Astrocyte of the cerebellum (primary cell): ENCODE measurements at places on chromosomes 2 and 18.

DNA sequence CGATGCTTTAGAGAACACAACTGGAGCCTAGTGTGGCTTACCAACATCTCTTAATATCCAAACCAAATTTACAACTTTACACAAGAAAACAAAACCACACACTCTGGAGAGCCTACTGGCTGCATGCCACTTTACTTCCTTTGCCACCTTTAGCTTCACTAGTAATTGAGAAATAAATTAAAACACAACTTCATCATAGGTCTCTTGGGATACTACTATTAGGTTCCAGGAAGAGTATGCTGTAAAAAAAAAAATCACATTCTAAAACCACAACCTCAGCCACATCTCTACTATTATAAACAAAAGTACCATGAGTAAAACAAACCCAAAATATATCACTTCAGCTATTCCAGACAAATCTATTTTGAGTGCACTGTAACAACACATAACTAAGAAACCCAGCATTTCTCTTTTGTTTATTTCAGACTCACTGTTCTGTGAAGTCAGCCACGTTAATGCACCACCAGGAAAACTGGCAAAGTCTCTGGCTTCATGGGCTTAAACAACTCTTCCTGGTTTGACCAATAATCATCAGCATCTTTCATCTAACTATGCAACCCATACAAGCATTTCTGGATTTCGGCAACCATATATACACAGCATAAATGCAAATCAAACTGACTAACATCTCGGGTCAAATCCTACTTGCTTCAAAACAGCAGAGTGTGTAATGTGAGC, 59.1 kb downstream of the REV1 start:
- DNase-seq, result peak; percentile 83

DNA sequence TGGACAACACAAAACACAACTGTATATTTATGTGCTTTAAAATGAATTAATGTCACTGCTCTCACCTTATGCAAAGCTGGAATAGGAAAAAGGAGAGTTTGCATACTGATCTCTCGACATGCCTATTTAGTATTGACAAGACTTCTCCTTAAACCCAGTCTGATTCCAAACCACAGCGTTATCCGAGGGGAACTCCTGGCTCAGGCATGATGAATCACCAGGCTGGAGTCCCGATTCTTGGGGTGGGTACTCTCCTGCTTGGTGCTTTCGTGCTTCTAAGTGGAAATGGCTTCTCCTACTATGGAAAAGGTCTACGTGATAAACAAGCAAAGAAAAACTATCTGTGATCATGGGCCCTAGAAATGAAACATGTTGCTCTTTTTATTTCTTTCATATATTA, 88.9 kb upstream of the SLC35G4 start:
- peak; percentile 39 for DNase-seq

- DNase-seq, result no peak
These were observed 46.6 kb upstream of the EHBP1 start for GRCh38 chr2:62658891-62659290.

- no peak for DNase-seq
These were observed 114.7 kb upstream of the RAB6C start for GRCh38 chr2:129864719-129865118.

DNA sequence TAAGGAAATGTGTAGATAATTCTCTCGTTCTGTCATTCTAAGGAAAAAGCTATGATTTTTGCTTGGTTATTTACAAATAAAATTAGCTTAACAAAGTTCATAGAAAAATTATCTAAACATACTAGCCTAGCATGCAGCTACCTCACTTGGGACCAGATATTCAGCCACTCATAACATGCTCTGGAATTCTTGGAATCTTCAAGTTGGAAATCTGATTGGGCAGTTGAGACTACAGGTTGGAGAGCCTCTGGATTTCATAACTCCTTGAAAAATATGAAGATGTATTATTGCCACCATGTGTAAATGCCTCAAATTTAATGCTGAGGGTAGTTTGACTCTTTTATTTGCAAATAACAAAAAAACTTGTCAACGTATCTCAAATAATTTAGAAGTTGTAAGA, 132.2 kb upstream of the GULP1 start:
- no peak for DNase-seq

- DNase-seq, result peak; percentile 81
These were observed 108.1 kb downstream of the ARHGEF33 start for GRCh38 chr2:38997781-38998180.

DNA sequence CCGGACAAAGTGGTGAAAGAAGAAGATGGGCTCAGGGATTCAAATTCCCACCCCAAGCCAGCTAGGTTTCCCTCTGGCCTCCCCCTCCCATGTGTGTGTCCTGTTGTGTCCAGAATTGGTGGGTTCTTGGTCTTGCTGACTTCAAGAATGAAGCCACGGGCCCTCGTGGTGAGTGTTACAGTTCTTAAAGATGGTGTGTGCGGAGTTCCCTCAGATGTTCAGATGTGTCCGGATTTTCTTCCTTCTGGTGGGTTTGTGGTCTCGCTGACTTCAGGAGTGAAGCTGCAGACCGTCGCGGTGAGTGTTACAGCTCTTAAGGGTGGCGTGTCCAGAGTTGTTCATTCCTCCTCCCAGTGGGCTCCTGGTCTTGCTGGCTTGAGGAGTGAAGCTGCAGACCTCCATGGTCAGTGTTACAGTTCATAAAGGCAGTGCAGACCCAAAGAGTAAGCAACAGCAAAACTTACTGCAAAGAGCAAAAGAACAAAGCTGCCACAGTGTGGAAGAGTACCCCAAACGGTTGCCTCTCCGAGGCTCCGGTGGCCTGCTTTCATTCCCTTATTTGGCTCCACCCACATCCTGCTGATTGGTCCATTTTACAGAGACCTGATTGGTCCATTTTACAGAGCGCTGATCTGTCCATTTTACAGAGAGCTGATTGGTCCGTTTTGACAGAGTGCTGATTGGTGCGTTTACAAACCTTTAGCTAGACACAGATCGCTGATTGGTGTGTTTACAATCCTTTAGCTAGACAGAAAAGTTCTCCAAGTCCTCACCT, 37.7 kb upstream of the KLF11 start:
- no peak for DNase-seq

DNA sequence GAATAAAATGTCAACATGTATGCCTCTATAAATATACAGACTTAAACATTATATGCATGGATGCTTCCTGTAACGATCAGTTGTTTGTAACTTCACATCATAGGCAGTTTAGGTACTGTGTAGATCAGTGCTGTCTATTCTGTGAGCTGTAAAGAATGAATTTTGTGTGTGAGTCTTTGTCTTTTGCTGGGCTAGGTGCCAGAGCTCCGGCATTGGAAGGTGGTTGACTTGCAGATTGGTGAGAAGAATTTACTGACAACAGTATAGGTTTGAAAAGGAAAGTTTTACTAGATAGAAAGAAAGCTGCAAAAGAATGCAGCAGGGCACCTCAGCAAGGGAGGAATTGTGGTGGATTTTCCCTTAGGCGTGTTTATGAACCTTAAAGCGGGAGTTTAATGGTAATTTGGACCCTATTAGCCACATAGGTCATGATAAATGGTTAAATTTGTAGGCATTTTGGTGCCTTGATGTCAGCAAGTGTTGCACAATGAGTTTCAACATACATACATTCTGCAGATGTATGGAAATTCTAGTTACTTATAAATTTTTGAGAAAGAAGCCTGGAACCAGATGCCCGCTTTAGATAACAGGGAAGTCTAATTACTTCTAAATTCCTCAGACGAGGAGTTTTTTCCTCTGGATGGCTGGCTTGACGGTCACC, 6.7 kb upstream of the QPCT start:
- DNase-seq, result no peak

DNA sequence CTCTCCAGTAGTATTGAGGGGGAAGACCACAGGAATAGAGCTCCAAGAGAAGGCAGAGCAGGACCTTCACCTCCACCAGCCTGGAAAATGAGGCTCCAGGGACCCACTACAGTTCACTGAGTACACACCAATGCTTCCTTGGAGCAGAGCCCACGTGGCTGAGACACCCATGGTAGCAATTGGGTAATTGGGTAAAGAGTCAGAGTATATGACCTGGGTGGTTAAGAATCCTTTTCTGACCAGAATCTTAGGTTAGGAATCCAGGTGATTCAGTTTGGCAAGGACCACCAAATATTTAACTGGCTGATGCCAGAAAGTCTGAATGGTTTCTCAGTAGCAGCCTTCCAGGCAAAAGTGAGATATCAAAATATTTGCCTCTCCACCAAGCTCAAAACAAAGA, 107.7 kb downstream of the MDH1 start:
- DNase-seq, result no peak

DNA sequence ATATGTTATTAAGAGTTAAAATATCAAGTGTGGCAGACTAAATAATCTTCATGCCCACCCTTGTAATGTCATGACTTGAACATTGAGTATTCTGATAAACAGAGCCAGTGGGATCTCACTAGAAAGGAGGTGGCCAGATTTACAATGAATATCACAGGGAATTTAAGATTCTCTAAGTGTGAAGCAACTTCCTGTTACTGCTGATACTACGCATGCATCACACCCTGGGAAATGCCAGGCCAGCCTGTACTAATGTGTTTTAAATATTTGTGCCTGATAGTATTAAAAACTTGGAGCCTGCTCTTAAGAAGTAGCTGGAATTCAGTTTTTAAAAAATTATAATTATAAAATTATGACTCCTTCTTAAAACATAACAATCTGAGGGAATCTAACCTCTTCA, 148.3 kb downstream of the LAMA3 start:
- DNase-seq, result peak; percentile 43

- DNase-seq, result peak; percentile 89
These were observed 1.5 kb downstream of the PXDN start for GRCh38 chr2:1742681-1743395.

- DNase-seq, result no peak
These were observed 12.7 kb upstream of the HNMT start for GRCh38 chr2:137951586-137951985.

DNA sequence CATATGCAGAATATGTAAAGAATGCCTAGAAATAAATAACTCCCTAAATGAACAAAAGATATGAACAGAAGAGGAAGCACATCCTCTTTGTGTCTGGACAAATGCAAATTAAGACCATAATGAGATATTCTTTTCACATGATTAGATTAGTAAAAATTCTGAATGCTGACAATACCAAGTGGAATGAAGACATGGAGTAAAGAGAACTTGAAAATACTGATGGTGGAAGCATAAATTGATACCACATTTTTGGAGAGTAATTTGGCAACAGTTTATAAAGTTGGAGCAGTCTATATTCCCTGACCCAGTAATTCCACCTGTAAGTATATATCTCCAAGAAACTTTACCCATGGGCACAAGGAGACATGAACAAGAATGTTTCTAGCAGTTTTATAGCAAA, 130.0 kb downstream of the CAPN13 start:
- no peak for DNase-seq

GRCh38 chr2:172103471-172104272, 972 bp upstream of the DLX2 start:
- DNase-seq, result peak; percentile 74
